Nucleus accumbens (tissue), 56 donors: ENCODE measurements at places on chromosomes 13 and 19.
A peak's percentile ranks its signal among the peaks of the same experiment; 100 is the strongest.

- no peak for DNase-seq
Measured at GRCh38 chr19:30645946-30646577, 273.9 kb downstream of the ZNF536 start.

GRCh38 chr19:29583196-29583999 is 22.7 kb upstream of the POP4 start:
- DNase-seq, result no peak

- DNase-seq, result no peak
Measured at GRCh38 chr13:105471673-105472072, 1063.8 kb downstream of the EFNB2 start.

DNA sequence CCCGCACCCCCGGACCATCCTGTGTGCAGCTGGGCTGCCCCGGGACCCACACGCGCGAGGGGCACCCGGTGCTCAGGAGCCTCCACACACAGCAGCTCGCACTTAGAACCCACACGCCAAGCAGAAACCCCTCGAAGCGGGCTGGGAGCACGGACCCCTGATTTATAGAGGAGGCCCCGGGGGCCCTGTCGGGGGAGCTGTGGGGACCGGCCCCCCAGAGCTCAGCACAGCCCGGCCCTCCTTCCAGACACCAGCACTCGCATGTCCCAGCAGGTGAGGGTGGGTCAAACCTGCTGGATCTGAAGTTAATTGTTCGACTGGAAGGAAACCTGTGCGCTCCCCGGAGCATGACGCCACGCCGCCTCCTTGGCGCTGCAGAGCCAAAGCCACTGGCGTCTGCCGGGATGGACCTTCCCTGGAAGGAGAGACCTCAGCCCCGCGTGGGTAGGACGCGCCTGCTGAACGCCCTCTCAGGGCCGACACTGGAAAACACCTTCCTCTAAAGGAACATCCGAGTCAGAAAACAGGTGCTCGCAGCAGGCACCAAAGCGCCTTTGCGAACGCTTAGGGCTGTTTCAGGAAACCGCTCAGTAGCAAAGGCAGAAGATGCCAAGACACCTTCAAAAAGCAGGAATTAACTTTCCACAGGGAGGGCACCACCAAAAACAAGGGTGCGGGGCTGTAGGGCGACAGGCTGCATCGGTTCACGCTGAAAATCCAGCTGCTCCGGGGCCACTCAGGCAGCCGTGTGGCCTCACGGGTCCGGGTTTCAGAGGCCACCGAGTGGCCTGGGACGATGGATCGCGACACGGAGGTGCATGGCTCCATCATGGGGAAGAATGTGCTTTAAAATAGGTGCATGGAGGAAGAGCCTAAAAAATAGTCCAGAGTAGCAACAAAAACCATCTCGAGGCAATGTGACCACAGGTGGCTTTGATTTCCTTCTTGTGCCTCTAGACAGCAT is 37.8 kb upstream of the GRTP1 start:
- DNase-seq, result no peak

DNA sequence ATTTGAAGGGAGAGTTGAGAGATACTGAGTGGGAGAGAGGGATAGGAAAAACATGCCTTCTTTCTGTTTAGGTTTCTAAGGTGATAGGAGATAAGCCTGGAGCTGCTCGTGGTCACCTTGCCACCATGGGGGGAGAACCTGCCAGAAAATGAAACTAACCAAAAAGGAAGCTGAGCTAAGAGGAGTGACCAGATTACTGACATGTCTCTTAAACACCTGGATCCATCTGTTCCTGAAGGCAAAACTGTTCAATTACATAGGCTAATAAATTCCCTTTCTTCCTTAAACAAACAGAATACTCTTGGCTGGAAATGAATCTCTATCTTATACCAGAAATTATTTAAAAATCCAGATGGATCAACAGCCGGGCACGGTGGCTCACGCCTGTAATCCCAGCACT is 27.3 kb downstream of the ZNF473 start:
- DNase-seq, result no peak

DNA sequence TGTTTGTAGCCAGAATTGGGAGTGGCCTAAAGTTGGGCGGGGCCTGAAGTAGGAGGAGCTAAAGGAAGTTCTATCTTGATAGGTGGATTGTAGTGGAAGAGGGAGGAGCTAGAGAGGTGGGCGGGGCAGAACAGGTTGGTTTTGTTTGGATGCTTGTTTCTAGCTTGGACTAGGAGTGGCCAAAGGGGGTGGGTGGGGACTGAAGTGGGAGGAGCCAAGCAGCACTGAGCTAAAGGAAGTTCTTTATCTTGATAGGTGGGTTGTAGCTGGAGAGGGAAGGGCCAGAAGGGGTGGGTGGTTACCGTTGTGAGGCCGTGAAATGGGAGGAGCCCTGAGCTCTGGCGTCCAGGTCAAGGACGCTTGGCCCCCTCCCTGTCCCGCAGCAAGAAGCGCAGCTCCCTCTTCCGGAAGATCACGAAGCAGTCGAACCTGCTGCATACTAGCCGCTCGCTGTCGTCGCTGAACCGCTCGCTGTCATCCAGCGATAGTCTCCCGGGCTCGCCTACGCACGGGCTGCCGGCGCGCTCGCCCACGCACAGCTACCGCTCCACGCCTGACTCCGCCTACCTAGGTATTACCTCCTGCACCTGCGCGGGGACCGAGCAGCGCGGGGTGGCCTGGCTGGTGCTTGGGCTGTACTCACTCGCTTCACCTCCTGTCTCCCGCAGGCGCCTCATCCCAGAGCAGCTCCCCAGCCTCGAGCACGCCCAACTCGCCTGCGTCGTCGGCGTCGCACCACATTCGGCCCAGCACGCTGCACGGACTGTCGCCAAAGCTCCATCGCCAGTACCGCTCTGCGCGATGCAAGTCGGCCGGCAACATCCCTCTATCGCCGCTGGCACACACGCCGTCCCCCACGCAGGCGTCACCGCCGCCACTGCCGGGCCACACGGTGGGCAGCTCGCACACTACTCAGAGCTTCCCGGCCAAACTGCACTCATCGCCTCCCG is 8.0 kb downstream of the DNASE2 start:
- DNase-seq, result peak; percentile 14

- no peak for DNase-seq
Measured at GRCh38 chr13:80386592-80386991, 45.7 kb upstream of the SPRY2 start.

GRCh38 chr19:35171730-35172129 is 17.2 kb downstream of the FXYD5 start:
- DNase-seq, result no peak

DNA sequence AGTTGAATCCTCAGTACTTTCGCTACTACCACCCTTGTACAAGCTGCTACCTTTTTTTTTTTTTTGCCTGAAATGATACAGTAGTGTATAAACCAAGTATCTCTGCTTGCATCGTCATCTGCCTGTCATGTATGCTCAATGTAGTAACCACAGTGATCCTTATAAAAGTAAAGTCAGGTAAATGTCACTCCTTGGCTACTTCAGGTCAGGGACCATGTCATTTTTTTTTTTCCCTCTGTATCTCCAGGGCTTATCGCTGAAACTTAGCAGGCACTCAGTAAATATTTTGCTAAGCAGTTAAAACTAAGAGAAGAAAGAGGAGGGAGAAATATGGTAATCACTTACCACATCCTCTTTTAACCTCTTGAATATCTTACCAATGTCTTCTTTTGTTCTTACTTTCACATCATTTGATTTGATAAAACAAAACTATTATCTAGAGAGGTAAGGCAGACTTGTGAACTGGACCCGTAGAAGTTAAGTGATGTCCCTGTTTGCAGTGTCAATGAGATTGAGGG is 96.8 kb upstream of the KLF12 start:
- DNase-seq, result no peak

DNA sequence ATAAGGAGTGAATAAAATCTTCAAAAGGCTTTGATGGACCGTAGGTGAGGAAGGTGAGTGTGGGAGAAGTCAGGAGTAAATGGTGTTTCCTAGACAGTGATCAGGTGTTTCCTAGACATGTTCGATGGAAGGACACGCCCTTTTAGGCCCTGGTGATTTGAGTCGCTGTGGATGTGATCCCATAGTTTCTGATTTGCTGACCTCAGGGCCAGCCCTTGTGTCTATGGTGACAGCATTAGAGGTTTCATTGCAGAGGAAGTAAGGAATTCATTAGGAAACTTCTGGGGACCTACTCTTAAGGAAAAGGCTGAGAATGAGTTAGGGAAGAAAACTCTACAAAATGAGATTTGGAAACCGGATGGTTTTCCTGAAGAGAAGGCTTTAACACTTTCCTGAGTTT is 31.5 kb upstream of the RNF113B start:
- DNase-seq, result no peak

DNA sequence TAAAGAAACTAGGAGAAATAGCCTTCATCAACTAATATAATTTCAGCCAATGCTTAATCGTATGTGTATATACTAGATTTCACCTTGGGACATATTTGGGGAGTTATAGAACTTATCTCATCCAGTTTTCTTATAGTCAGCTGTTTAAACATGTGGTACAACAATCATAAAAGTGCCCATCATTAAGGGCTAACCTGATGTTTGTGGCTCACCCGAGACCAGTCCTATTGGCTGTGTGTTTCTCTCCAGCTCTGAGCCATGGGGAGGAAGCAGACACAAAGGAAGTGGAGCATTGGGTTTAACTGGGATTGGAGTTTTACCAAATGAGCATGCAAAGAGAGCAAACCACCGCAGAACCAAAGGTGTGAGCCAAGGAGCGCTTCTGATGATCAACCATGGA is 114.3 kb upstream of the KLF12 start:
- no peak for DNase-seq

GRCh38 chr13:69315039-69315438 is 792.6 kb upstream of the ATXN8OS start:
- DNase-seq, result no peak

GRCh38 chr19:11300811-11301120 is 4.8 kb downstream of the TSPAN16 start:
- peak; percentile 78 for DNase-seq

DNA sequence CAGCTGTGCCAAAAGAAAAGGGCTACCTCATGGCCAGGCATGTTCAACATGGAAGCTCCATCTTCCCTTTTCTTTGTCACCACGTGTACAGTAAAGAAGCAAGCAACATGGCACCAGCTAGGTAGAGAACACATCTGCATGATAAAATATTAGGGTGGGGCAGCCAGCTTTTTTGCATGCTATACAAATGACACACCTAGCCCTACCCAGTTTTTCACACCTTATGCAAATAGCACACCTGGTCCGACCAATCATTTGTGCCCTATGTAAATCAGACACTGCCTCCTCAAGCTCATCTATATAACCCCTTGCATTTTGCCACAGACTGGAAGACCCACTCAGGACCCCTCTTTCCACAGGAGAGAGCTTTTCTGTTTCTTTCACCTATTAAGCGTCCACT is 85.5 kb downstream of the STOML3 start:
- no peak for DNase-seq

GRCh38 chr19:5271145-5271544 is 69.5 kb downstream of the PTPRS start:
- DNase-seq, result no peak

GRCh38 chr19:55379174-55379573 is 2.5 kb downstream of the TMEM190 start:
- DNase-seq, result no peak

GRCh38 chr19:39341129-39341718 is 997 bp upstream of the SAMD4B start:
- no peak for DNase-seq

DNA sequence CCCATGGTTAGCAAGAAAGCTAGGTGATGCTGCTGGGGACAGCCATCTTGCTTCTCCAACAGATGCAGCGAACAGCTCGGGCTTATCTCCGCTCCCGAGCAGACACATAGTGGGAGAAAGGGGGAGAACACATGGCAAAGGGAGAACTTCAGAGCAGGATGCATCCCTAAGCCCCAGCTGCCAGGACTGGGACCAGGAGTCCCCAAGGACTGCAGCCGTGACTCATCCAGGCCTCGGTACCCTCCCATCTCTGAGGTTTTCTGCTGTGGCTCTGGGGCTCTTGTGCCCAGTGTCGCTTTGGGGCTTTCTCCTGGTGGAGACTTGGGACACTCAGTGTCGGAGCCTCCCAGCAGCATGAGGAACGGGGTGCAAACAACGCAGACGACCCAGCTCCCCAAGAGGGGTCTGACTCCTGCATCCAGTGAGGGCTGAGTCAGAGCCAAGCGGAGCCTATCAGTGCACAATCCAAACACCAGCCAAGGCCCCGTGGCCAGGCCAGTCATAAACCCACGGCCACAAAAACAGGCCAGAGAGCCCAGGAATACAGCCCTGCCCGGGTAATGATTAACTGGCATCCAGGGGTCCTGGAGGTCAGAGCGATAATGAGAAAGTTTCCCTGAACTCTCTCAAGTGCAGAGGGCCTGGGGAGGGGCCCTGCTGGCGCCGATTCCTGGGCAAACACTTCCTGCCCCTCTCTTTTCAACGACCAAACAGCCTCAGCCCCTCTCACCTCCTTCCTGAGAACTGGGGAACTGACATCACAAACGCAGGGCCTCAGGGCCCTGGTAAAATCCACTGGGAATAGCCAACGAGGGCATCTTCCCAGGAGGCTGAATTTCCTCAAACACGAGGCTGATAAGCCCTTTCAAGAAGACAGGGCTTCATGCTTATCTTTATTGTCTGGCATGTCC is 202.9 kb downstream of the USP12 start:
- no peak for DNase-seq

DNA sequence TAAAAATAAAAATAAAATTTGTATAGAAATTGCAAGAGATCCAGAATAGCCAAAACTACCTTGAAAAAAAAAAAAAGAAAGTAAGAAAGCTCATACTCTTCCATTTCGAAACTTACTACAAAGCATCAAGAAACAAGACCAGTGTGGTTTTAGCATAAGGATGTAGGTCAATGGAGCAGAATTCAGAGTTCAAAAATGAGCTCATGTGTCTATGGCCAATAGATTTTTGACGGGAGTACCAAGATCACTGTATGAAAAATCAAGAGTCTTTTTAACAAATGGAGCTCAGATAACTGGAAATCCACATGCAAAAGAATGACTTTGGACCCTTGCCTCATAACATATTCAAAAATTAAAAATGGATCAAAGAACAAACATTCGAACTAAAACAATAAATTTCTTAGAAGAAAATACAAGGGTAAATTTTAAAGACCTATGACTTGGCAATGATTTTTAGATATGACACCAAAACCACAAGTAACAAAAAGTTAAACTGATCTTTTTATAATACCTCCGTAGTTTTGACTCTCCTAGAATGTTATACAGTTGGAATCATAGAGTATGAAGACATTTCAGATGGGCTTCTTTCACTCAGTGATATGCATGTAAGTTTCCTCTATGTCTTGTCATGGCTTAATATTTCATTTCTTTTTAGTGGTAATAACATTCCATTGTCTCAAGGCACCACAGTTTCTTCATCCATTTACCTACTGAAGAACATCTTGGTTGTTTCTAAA is 43.2 kb downstream of the KLF12 start:
- DNase-seq, result no peak

DNA sequence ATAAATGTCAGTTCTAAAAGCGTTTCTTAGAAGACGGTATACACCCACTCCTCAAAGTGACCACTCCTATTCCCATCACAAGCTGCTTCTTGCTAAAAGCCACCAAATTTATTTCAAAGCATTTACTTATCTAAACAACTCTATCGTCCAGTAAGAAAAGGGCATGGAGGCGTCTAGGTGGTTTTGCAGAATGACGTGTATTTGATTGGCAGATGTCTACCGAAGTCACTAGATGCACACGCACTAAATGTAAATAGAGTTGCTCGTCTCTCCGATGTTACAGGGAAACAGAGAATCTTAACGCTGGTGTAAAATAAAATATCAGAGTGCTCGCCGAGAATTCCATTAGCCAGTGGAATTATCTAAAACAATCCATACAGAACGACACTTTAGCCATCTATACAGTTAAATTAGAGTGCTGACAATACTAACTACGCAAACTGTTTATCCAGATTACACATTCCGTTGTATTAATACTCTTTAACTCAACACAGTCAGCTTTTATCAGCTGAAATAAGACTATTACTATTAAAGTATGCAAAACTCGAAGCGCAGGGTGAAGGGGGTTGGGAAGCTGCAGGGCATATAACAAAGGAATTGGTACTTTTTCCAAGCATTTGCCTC is 1.9 kb downstream of the KLF12 start:
- no peak for DNase-seq
